AG09319 (cell line): ENCODE measurements at places on chromosomes 5 and 9.

DNA sequence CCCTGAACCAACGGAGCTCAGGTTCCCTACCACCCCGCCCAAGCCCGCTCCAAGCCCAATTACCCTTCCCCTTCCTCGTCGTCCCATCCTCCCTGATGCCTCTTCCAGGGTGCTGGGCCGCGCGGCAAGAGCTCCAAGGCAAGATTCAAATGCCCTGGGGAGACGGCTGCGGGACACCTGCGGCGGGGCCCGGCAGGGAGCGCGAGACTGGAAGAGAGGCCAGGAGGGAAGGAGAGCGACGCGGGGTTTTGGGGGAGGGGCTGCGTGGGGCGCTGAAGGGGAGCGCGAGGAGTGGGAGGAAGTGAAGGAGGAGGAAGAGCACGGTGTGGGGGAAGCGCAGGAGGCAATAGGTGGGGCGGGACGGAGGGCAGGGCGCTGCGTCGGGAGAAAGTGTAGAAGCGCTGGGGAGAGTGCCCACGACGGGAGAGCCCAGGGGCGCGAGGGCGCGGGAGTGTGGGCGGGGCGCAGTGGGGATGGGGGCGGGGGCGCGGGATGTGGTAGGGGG, 975 bp upstream of the NXNL2 start:
- peak; percentile 25 for DNase-seq

GRCh38 chr5:142015781-142016533, 3.1 kb upstream of the GNPDA1 start:
- no peak for DNase-seq

GRCh38 chr9:11933926-11934325, 759.3 kb upstream of the TYRP1 start:
- no peak for DNase-seq

DNA sequence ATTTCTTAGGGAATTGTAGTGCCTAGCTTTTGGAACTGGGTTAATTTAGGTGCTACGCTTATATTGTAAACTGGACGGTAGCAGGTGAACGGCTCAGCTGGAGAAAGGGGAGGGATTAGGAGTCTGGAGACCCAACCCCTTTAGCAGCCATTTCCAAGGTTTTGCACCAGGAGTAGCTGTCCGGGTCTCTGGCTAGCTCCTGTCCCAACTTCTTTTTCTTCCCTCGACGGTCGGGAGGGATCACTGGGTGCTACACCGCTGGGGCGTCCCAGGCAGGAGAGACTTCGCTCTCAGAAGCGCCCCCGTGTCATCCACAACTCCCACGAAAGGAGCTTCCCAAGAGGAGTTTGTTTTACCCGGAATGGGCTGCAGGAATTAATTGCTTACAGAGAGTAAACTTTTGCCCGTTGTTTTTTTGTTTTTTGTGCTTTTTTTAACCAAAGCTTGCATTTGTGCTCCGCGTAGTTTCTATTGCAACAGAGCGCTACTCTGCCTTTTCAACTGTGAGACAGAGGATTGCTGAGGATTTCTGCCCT, 1640.9 kb upstream of the C9orf72 start:
- no peak for DNase-seq

GRCh38 chr9:87606841-87607521, 109.3 kb downstream of the DAPK1 start:
- DNase-seq: no peak

DNA sequence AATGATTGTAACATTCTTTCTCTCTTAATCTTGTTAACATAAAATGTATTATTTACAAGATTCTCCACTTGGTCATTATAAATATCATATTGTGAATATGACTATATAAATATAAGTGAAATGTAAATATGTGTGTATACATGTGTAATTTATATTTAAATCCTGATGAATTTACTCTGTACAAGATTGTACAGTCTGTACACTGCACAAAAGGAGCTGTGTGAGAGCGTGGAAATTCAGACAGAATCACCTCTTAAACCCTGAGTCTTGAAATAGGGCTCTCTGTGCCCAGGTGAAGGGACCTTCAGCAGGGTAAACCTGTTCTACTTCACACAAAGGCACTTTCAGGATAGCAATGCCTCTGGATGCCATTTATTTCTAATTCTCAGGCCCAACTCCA, 456.0 kb downstream of the SEMA5A start:
- DNase-seq: no peak
